ENCODE measurements at places on chromosomes 3 and 15.

DNA sequence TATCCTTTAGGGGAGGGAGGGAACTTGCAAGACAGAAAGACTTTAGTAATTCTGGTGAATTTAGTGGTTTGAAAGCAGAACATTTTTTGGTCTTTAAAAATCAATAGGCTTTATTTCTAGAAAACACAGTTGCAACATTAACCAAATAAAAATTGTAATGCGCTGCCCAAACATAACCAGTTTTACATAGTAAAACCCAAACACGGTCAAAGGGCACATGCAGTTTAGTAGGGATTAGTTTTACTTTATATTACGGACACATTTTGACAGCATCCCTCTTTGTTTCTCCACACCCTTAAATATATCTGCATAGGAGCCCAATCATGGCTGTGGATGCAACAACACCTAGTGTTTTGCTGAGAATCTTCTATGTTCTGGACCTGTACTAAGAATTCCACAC, 156.7 kb downstream of the NR2F2 start:
- no peak for DNase-seq

- DNase-seq = no peak
Observed at GRCh38 chr3:42892169-42892568, 13.8 kb upstream of the ZNF662 start.

- DNase-seq = no peak
Observed at GRCh38 chr15:43412096-43412495, 41.2 kb downstream of the TUBGCP4 start.

- DNase-seq = no peak
Observed at GRCh38 chr15:64742385-64742784, 33.0 kb downstream of the RBPMS2 start.

DNA sequence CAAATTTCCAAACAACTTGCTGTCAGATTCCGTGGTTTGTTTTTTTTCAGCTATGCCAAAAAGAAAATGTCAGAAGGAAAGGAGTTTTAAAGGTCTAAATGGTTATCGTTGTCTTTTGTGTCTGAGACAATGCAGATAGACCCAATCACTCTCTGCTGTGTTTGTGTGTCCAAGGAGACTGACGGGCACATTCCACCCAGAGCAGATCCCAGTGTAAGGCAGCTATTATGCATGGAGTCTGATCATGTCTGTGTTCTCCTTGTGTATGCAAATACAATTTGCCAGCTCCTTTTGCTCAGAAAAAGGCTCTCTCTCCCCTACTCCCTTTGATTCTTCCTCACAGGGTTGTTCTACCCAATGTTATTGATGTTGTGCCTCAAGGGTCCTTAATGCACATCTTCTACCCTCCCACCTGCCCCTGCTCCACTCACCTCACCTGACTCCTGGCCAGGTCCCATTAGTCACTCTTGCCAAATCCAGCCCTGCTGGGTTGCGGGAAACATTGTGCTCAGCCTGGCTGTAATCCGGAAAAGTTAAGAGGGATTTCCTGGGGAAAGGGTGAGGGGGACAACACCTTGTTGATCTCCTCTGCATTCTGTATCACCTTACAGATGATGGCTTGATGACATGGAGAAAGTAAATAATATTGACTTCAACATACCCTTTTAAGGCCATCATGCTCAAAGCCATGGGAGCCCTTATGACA, 61.0 kb downstream of the OTOL1 start:
- DNase-seq = peak; percentile 5

DNA sequence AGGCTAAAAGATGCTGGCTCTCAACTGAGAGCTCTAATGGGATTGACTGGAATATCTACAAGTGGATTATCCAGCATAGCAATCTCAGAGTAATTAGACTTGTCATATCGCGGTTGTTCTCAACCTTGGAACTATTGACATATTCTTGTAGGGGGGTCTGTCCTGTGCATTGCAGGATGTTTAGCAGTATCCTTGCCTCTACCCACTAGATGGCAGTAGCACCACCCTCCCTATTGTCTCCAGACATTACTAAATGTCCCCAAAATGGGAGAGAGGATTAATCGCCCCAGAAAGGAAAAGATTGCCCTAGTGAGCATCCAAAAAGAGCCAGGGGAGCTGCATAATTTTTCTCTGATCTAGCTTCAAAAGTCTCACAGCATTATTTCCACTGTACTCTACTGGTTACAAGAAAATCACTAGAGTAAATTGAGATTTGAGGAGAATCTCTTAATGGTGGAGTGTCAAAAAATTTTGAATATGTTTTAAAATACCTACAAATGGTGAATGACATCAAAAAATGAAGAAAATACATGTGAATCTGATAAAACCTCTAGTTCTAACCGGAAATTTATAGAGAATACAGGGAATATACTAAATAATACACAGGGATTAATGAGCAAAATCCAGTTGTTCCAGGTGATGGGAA, 388.2 kb upstream of the AGTR1 start:
- DNase-seq = peak; percentile 48

DNA sequence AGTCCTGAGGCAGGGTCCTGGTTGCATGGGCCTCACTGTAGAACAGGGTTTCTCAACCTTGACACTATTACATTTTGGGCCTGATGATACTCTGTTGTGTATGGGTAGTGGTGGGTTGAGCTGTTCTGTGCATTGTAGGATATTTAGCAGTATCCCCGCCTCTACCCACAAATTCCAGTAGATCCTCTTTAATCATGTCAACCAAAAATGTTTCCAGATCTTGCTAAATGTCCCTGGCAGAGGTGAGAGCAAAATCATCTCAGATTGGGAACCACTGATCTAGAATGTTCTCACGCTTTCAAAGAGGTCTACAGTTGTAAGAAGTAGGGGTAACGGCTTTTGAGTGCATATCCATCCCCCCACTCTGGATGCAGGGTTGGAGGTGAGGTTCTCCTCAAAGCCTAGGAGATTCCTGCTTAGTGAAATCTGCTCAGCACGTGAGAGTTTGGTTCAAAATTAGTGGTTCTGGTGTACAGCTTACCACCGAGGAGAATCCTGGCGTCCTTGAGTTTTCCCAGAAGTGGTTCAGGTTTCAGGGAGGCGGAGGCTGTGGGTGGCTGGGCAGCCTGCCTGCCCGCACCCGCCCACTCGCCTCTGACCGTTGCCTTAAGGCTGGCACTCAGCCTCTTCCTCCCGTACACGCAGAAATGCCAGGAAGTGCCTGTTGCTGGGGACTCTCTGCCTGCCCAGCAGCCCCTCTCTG, 5.3 kb downstream of the ACVR2B start:
- DNase-seq = peak; percentile 68
